ENCODE measurements at places on chromosomes 2 and 18. TPM values are rescaled to one million over a fixed set of nuclear protein-coding genes. Genes with fewer than 3 reads are reported as not detected.

Gene SATB2
- total RNA-seq: 14.6 TPM

Gene FOSL2
- total RNA-seq: 89.9 TPM

Gene AMMECR1L
- total RNA-seq: 23.8 TPM

Gene SPTBN1
- 206 TPM for total RNA-seq

Gene FEV
- not detected for total RNA-seq

Gene SP3
- total RNA-seq: 64.1 TPM

Gene FLACC1
- total RNA-seq: 0.33 TPM

Gene CCDC85A
- total RNA-seq: not detected

Gene RPRM
- total RNA-seq: not detected

Gene ACKR3
- 79.0 TPM for total RNA-seq

Gene KCNK3
- 0.08 TPM for total RNA-seq

Gene SERPINB12
- not detected for total RNA-seq

Gene AKAIN1
- total RNA-seq: not detected

Gene ANKRD30BL
- total RNA-seq: not detected

Gene DTNA
- 12.8 TPM for total RNA-seq

Gene SP100
- 57.5 TPM for total RNA-seq

Gene ATP6V1C2
- under 0.01 TPM for total RNA-seq

Gene MARCO
- not detected for total RNA-seq

Gene RGPD8
- 16.7 TPM for total RNA-seq

Gene HRH4
- total RNA-seq: under 0.01 TPM

Gene REG1B
- not detected for total RNA-seq

Gene ANKRD30B
- not detected for total RNA-seq

Gene UXS1
- total RNA-seq: 65.3 TPM

Gene TMEM163
- total RNA-seq: not detected

Gene C2orf74
- total RNA-seq: 22.0 TPM

Gene PLEKHH2
- total RNA-seq: 1.3 TPM

Gene CRYGC
- 0.52 TPM for total RNA-seq

Gene POTEI
- total RNA-seq: 0.17 TPM

Gene LINC00305
- not detected for total RNA-seq

Gene RESP18
- not detected for total RNA-seq

Gene GPR45
- total RNA-seq: not detected

Gene TRIM43
- total RNA-seq: not detected

Gene SP9
- under 0.01 TPM for total RNA-seq

Gene INPP1
- total RNA-seq: 23.8 TPM

All from mammary epithelial cell (primary cell).